AG08395 (cell line): ENCODE measurements at places on chromosomes 16 and 17.

GRCh38 chr17:82177276-82177675 is 35.4 kb downstream of the CCDC57 start:
- no peak for DNase-seq

DNA sequence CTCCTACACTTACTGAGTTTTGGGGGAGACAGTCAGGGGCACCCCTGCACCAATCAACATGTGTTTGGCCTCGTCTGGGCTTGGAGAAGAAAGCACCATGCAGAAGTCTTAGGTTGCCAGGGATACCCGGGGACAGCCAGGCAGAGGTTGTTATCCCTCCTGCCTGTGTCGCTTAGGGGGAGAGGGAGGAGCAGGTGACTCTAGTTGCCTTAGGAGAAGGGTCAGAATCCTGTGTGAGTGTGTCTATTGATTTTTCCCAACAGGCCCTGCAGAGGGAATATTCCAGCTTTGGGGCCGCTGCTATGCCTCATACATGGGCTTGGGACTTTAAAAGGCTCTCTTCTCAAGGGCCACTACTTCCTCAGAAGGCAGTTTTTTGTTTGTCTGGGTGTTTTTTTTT is 89.1 kb downstream of the RGS9 start:
- DNase-seq = no peak

- DNase-seq = no peak
Observed at GRCh38 chr17:21191698-21192097, 22.3 kb downstream of the TMEM11 start.

DNA sequence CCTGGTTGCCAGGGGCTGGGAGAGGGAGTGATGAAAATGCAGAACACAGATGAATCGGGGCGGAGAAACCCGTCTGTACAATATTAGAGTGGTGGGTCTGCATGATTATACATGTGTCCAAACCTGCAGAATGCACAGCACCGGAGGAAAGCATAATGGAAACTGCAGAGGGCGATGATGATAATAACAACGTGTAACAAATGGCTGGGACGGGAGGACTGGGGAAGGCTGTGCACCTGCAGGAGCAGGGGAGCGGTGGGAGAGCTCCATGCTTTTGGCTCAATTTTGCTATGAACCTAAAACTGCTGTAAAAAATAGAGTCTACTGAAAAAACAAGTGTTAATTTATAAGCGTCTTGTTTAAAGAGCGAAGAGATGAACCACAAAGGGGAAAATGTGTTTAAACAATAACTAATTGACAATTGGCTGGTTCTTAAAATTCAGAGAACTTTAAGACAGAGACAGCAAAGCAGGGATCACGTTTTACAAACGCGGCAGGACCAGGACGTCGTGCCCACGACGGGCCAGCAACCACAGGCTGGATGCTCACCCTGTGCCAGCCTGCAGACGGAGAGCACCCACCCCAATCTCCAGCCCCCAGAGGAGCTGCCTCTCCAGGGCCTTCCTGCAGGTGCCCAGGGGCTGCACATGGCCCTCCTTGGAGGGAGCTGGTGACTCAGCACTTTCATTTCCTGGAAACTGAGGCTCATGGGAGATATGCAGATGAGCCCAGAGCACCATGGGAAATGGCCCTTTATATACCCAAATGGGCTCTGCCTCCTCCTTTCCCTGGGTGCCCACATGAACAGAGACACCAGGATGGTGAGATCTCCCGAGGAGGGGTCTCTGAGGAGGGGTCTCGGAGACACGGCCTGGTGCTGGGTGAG is at the start of gene TEX19:
TEX19 (plus strand) TSS at position 783 of the 886 bp plus-strand sequence. CDS start 2,904 bp downstream, outside the sequence.
- DNase-seq = no peak

- no peak for DNase-seq
Observed at GRCh38 chr16:79269211-79269863, 331.2 kb downstream of the MAF start.

DNA sequence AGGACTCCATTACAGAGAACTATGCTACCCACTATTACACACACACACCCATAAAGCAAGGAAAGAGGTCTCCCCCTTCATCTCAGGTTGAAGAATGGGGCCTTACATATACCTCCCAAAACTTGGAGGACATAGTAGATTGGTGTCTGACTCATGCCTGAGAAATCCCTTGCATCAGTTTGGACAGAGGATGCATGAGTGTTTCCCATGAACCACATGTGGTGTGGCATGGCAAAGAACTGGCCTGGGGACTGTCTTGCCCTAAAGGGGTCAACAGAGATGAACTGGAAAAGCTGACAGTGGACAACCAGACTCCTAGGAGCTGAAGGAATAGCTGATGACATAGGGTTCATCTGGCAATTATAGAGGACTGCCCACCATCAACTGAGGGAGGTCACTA is 54.0 kb downstream of the DYNLRB2 start:
- DNase-seq = peak; percentile 31

DNA sequence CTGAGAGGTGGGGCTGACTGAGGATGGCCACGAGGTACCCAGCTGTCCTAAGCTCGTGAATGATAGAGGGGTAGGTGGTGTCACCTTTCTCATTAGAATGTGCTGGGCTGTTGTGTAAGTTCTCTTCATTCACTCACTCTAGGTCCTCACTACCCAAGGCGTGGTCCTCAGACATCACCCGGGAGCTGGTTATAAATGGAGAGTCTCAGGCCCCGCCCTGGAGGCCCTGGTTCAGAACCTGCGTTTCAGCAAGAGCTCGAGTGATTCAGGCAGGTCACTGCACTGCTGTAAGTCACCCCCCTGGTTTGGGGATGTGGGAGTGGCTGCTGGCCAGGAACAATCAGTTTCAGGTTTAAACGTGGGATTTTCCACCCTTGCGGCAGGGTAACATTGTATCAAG is 139.8 kb downstream of the FOXL1 start:
- DNase-seq = no peak

DNA sequence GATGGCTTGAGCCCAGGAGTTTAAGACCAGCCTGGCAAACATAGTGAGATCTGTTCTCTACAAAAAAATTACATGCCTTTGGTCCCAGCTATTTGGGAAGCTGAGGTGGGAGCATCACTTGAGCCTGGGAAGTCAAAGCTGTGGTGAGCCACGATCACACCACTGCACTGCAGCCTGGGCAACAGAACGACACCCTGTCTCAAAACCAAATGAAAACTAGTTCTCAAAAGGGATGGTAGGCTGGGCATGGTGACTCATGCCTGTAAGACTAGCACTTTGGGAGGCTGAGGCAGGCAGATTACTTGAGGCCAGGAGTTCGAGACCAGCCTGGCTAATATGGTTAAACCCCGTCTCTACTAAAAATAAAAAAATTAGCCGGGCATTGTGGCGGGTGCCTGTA is 31.1 kb downstream of the PPM1D start:
- DNase-seq = no peak

DNA sequence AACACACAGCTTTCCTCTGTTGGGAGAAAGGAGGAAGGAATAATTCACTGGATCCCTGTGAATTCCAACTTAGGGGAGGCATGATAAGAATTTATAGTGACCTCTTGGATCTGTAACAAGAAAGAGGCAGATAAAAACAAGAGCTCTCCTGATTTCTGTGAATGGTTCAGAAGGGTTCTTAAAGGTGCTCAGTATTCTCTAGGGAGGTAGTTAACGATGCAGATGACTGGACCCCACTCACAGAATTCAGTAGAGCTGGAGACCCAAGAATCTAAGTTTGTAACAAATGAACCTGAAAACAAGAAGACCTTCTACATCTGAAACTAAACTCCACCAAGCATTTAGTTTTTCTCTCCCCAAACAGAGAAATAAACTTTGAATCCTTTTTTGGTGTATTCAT is 8.6 kb downstream of the ZNRF1 start:
- DNase-seq = no peak

GRCh38 chr16:83813823-83814658 is 6.3 kb downstream of the HSBP1 start:
- peak; percentile 70 for DNase-seq

- DNase-seq = no peak
Observed at GRCh38 chr17:39606434-39607056, 1.2 kb downstream of the NEUROD2 start.

DNA sequence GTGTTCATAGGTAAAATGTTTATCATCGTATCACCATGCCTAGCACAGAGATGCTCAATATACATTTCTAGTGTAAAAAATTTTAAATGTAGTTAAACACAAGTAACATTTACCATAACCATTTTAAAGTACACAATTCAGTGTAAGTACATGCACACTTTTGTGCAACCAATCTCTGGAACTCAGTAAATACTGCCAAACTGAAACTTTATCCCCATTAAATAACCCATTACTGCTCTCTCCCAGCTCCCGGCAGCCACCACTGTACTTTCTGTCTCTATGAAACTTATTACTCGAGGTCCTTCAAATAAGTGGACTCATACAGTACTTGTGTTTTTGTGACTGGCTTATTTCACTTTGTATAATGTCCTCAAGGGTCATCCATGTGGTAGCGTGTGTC is 29.0 kb downstream of the RMI2 start:
- no peak for DNase-seq

- DNase-seq = no peak
Observed at GRCh38 chr17:52410781-52411180, 252.3 kb upstream of the CA10 start.

- DNase-seq = no peak
Observed at GRCh38 chr16:57897053-57897784, 73.7 kb downstream of the CNGB1 start.

DNA sequence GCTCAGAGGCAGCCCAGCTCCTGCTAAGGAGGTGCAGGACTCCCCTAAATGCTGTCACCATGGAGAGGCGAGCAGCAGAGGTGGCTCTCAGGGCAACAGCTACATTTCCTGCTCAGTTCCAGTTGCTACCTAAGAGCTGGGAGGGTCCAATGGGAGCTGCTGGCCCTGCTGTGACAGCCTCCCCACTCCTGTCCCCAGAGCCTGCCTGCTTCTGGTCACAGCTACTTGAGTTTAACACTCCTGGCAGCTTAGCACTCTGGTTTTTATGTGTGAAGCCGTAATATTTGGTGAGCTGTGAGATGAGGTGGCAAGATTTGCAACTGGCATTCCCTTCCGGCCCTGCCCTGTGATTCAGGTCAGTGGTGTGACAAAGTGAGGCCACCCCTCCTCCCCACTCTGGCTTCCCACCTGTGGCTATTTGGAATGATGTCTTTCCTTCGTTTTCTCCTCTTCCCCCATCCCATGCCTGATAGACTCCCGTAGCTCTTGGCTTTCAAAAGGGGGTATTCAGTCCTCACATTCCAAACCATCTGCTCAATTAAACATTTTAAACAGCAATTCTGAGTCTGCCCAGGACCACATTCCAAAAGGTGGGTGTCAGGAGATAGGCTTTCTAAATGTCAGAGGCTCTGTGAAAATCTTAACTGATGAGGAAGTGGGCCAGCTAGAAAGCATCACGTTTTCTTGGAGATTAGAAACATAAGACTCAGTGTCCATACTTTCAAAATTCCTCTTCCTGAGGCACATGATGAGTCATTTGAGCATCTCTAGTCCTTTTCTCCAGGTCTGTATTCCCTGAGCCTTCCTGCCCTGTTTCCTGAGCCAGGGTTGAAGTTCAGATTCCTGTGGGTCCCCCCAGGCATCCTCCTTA is 42.6 kb upstream of the SKAP1 start:
- DNase-seq = peak; percentile 61

DNA sequence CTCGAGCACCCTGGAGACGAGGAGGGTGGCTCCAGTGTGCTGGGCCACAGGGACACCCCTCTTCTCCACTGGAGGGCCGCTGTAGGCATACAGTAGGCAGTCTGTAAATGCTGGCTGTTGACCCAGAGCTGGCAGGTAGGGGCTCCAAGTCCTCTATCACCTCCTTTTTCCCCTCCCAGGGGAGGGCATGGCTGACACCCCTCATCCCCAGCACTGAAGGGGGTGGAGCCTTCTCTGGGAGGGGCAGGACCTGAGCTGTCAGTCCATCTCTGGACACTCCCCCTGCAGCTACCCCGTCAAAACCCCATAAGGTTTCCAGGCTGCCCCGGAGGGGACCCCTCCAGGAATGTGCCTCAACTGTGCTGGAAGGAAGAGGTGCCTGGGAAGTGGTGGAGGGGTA is 2.4 kb downstream of the KCNJ12 start:
- no peak for DNase-seq

DNA sequence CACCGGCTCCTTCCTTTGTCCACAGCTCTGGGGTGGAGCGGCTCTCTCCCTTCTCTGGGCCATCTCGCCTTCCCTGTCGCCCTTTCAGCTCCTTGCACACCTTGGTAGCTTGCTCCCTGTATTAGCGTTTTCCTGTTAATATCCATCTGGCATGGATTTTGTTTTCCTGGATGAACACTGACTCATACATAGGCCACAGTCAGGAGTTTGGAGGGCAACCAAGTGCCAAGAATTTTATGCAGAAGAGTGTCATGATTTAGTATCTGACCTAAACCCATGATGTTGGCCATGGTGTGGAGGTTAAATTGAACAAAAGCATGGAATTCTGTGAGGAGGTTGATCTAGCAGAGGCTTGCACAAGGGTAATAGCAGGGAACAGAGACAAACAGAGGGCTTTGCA is 180.9 kb downstream of the AIPL1 start:
- no peak for DNase-seq

DNA sequence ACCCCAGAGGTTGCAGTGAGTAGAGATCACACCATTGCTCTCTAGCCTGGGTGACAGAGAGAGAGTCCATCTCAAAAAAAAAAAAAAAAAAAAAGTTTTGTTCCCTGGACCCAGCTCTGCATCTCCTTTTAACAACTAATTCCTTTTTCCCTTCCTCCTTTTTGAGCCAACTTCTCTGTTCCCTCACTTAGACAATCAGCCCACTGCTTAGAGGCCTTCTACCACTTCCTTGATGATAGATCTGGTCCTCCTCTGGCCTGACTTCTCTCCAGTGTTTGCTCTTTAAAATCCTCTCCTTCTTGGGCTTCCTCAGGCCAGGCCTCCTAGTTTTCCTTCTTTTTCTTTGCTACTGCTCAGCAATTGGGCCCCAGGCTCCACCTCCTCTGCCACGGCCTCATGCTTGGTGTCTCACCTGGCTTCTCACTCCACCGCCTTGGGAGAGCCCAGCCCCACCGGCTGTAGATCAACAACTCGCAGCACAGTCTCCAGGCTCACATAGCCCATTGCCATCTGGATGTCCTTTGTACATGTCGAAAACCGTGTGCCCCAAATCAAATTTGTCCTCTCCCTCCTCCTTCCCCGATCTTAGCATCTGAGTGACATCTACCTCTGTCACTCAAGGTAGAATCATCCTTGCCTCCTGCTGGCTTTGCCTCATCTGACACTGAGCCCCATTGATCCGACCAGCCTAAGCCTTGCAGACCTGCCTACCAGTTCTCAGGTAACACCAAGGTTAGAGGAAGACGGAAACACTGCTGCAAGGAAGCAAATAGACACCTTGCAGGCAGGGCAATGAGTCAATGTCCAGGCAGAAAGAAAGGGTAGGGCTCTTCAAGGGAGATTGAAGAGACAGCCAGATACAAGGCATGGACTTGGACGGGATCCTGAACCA is 17.4 kb downstream of the ARHGAP27 start:
- DNase-seq = no peak

- no peak for DNase-seq
Observed at GRCh38 chr16:67579686-67580085, 17.4 kb downstream of the CTCF start.

- no peak for DNase-seq
Observed at GRCh38 chr16:74497761-74498160, 76.5 kb upstream of the CLEC18B start.

GRCh38 chr16:48047720-48048119 is 108.1 kb downstream of the ABCC12 start:
- DNase-seq = no peak

GRCh38 chr17:56983366-56983765 is 5.4 kb downstream of the SCPEP1 start:
- no peak for DNase-seq

GRCh38 chr16:85395207-85395912 is 217.8 kb upstream of the GSE1 start:
- peak; percentile 99 for DNase-seq

- DNase-seq = peak; percentile 87
Observed at GRCh38 chr17:49556223-49556943, 19.3 kb upstream of the NXPH3 start.

GRCh38 chr17:64115822-64116534 is 14.0 kb downstream of the ERN1 start:
- peak; percentile 68 for DNase-seq
